ENCODE measurements at places on chromosomes 3 and 15. TPM values are rescaled to one million over a fixed set of nuclear protein-coding genes. Genes with fewer than 3 reads are reported as not detected.

AGTR1 gene
- 12.5 TPM for total RNA-seq

DPPA2 gene
- total RNA-seq = not detected

GRM7 gene
- total RNA-seq = not detected

LMAN1L gene
- not detected for total RNA-seq

ITIH1 gene
- not detected for total RNA-seq

EPHA6 gene
- 1.8 TPM for total RNA-seq

GRM2 gene
- not detected for total RNA-seq

STAC gene
- 7.1 TPM for total RNA-seq

SUSD5 gene
- 2.3 TPM for total RNA-seq

CRABP1 gene
- total RNA-seq = not detected

PPIB gene
- 227 TPM for total RNA-seq

XIRP1 gene
- total RNA-seq = not detected

CLDN11 gene
- 5.2 TPM for total RNA-seq

TADA3 gene
- 80.9 TPM for total RNA-seq

CCDC33 gene
- not detected for total RNA-seq

SAMD7 gene
- total RNA-seq = not detected

COL6A6 gene
- total RNA-seq = under 0.01 TPM

NMNAT3 gene
- total RNA-seq = 10.8 TPM

AMT gene
- 1.7 TPM for total RNA-seq

CD276 gene
- total RNA-seq = 31.8 TPM

PLSCR5 gene
- total RNA-seq = not detected

C15orf39 gene
- total RNA-seq = 17.7 TPM

FRMD5 gene
- total RNA-seq = 0.52 TPM

ADAMTSL3 gene
- 16.6 TPM for total RNA-seq

OCA2 gene
- total RNA-seq = 1.2 TPM

LDHAL6B gene
- total RNA-seq = not detected

RTP3 gene
- total RNA-seq = not detected

FAM107A gene
- total RNA-seq = 35.7 TPM

PTX3 gene
- total RNA-seq = 4.8 TPM

GNAT1 gene
- total RNA-seq = not detected

LINGO1 gene
- 0.83 TPM for total RNA-seq

OR5H6 gene
- not detected for total RNA-seq

CIB2 gene
- total RNA-seq = 17.6 TPM

SLCO2A1 gene
- total RNA-seq = 17.6 TPM

SNX22 gene
- total RNA-seq = 0.33 TPM

SV2B gene
- total RNA-seq = 2.1 TPM

SPINK8 gene
- not detected for total RNA-seq

NRG4 gene
- not detected for total RNA-seq

CIDEC gene
- 0.78 TPM for total RNA-seq

UROC1 gene
- not detected for total RNA-seq

THBS1 gene
- 188 TPM for total RNA-seq

ABI3BP gene
- 25.7 TPM for total RNA-seq

SKIL gene
- total RNA-seq = 34.7 TPM

HIGD2B gene
- total RNA-seq = not detected

TMEM42 gene
- total RNA-seq = 15.2 TPM

ALG1L2 gene
- 1.3 TPM for total RNA-seq

TGM5 gene
- total RNA-seq = 0.91 TPM

POPDC2 gene
- 92.6 TPM for total RNA-seq
